ENCODE measurements at places on chromosomes 13 and 19.

DNA sequence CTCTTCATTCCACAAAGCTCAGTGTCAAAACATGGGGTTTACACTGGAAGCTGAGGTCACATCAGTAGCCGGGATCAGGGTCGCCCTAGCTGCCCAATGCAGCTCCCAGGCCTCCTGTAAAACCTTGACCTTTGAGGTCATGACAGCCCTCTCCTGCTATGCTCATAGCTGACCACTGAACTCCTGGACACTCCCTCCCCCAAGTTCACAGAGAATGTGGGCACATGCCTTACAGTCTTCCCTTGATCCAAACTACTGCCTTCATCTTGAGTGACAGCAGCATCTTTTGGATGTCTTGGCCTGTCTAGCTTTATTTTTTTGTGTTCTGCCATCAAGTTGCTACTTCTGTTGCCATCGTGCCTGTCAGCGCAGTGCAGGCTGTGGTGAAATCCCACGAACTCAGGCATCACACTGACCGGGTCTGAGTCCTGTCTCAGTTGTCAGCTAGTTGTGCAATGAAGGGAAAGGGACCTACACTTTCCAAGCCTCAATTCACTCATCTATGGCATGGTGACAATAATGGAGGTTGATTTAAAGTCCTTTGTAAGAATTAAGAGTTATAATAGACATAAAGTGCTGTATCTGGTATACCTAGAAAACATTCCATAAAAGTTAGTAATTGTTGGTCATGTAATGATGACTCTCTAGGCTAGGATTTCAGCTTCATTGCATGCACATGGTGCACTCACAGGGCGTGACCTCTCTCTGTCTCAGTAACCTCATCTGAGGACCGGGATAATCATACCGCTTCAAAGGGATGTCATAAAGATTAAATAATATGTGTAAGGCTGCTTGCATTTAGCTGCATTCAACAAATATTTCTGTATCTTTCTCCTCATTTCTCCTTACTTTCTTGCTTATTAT is 16.4 kb upstream of the ALOX5AP start:
- peak; percentile 43 for DNase-seq

DNA sequence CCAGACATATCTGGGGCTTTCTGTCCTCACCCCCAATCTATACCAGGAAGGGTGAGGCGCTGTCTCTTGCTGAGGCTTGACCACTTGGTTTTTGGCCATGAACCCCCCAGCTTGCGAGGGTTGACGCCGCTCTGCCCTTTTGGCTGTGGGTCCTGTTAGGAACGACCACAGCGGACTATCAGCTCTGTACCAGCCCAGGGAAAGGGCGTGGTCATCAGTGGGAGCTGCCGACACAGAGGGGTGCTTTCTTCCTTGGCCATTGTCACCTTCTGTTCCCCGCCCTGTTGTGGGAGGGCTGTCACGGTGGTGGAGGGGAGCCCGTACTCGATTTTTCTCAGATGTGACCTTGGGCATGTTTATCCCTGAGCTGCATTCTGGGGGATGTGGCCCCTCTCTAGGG is 5.7 kb downstream of the DCAF15 start:
- no peak for DNase-seq

- no peak for DNase-seq
These were observed 7.5 kb downstream of the DYRK1B start for GRCh38 chr19:39826311-39826945.

DNA sequence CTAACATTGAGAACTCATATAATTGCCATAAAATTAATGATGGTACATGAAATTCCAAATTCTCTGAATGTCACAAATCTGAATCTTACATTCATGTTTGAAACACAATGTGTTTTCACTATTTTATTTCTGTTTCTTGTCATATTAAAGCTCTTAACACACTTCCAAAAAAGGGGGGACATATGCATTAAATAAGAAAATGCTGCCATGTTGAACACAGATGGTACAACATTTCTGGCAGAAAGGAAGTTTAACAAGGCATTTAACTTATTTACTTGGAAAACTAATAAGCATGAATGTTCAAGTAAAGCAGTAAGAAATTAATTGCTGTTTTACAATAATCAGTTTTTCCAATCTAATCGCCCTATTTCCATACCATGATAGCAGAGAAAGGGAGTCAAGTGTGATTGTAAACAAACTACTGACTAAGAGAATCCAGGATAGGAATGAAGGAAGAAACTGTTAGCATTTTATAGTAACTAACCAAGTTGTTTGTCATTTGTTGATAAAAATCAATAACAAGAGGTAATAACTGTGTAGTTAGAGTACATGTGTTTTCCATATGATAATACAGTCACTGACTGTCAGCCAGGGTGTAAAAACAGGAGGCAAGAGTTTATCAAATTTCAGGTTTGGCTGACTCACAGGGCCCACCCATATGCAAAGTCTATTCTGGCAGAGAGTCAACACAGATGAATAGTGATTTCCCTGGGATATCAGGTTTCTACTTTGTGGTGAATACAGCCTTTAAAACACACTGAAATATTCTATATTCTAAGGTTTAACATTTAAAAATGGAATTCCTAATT is 5.7 kb upstream of the FOXO1 start:
- DNase-seq: no peak

DNA sequence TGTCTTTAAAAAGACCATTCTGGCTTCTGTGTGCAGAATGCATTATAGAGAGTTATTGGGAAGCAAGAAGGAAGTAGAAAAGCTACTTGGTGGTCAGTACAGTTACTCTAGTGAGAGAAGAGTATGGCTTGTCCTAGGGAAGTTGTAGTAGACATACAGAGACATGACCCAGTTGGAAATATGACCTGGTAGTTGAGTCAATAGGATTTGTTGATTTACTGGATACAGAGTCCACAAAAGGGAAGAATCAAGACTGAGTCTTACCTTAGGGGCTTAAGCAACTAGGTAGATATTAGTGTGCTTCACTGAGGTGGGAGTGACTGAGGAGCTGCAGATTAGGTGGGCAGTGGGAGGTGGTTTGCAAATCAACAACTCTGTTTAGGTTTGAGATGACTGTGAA is 48.8 kb downstream of the RASL11A start:
- no peak for DNase-seq

GRCh38 chr13:45416516-45417128 is 1.6 kb downstream of the SLC25A30 start:
- no peak for DNase-seq

DNA sequence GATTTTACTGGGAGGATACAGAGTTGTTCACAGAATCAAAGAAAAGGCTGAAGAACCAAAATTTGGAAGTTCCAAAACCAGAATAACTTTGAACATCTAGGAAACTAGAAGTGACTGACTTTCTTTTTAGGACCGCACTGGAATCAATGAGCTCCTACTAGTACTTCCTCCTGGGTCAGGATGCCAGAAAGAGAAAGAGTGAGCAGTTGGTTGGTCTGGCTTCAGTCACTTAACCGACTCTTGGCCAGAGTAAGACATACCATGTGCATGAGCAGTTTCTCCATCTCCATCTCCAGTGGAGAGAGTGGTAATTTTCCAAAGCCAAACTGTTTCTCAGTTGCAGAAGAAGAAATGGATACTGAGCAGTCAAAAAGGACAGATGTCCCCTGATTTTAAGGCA is 27.1 kb upstream of the MTUS2 start:
- DNase-seq: no peak

- DNase-seq: no peak
These were observed 62.3 kb downstream of the ZNF627 start for GRCh38 chr19:11659612-11660011.

GRCh38 chr19:39158646-39159260 is 33.2 kb downstream of the PAK4 start:
- DNase-seq: no peak

GRCh38 chr13:52061587-52061986 is 37.1 kb downstream of the UTP14C start:
- no peak for DNase-seq

GRCh38 chr19:1237754-1238368 is at the start of gene CBARP:
TSS of gene CBARP (minus strand) at chr19:1238005. CDS start at chr19:1236100, 1,905 bp downstream.
- no peak for DNase-seq

DNA sequence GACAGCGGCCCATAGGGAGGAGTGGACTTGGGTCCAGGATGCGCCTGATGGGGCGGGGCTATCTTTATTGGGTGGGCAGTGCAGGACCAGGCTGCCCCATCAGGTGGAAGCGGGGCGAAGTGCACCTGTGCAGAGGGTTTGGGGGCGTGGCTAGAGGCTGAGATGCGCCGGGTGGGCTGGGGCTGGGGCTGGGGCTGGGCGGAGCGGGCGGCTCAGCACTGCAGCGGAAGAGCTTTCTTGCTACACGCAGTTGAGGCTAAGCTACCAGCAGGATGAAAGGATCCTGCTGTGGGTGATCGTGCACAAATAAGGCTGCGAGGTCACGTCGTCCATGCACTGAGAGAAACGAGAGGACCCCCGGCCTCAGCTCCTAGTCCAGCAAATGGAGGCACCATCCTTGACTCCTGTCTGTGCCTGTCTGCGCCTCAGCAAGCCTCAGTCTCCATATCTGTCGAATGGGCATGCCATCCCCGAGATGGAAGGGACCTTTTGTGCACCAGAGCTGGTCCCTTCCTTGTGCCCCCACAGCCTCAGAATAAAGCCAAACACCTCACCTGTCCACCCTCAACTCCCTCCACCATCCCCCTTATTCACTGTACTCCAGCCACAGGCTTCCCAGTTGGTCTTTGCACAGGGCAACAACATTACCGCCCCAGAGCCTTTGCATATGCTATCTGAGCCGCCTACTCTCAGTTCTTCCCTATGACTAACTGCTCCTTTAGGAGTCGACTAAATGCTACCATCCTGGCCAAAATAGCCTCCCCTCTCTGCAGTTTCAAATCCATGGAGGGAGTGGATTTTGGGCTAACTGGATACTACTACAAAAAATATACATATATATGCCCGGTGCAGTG is 21.0 kb upstream of the HOMER3 start:
- DNase-seq: no peak

DNA sequence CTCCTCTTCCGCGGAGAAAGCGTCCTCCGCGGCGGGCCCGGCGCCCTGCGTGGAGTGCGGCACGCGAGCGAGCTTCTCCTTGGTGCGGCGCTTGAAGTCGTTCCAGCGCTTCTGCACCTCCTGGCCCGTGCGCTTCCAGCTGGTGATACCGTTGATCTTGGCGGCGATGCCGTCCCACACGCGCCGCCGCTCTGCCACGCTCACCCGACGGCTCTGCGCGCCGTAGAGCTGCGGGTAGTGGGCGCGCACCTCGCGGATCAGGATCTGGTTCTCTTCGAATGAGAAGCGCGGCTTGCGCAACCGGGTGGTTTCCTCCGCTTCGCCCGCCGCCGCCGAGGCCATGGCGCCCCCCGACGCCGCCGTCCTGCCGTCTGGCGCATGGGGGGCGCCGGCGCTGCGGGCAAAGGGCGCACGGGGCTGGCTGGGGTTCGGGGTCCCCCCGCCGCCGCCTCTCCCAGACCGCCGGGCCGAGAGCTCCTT is 941 bp downstream of the MYPOP start:
- peak; percentile 42 for DNase-seq

- DNase-seq: no peak
These were observed 12.1 kb upstream of the ZNF254 start for GRCh38 chr19:24074720-24075454.

DNA sequence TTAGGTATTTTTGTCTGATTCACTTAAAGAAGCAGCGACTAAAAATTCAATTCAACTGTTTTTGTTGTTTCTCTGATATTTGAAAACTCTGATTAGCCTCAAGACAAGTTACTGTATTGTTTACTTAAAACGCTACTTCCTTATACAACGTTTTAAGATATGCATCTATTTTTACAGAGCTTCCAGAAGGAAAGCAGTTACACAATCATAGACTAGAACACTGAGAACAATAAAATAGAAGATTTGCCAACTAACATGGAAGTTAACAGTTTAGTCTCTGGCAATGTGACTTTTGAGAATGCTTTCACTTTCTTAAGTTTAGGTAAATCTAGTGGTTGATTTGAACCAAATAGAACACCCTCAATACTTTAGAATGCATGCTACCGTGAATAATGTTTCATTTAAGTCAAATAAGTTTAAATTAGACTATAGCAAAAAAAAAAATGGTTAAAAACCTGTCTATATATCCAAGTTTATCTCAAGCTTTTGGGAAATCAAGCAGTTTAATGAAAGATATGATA is 614.8 kb downstream of the DACH1 start:
- DNase-seq: no peak

DNA sequence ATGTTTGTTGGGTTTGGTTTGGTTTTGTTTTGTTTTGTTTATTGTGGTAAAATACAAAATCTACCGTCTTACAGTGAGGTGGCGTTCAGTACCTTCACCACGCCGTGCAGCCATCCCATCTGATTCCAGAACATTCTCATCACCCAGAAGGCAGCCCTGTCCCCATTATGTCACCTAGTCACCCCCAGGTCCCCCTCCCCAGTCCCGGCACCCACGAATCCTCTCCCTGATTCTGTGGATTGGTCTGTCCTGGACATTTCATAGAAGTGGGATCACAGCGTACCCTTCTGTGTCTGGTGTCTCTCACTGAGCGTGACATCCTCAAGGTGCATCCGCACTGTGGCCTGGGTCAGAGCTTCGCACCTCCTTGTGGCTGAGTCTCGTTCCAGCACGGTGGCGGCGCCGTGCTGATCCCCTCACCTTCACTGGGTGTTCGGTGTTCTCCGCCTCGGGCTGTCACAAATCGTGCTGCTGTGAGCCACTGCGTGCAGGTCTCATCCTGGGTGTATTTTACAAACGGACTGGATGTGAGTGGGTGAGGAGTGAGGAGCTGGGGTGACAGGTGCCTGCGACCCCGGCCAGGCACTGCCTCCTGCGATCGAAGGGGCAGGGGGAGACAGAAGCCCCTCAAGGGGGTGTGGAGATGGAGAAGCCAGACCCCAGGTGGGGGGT is 580 bp upstream of the TEKTIP1 start:
- no peak for DNase-seq
